ENCODE measurements at places on chromosomes 3 and 15.

DNA sequence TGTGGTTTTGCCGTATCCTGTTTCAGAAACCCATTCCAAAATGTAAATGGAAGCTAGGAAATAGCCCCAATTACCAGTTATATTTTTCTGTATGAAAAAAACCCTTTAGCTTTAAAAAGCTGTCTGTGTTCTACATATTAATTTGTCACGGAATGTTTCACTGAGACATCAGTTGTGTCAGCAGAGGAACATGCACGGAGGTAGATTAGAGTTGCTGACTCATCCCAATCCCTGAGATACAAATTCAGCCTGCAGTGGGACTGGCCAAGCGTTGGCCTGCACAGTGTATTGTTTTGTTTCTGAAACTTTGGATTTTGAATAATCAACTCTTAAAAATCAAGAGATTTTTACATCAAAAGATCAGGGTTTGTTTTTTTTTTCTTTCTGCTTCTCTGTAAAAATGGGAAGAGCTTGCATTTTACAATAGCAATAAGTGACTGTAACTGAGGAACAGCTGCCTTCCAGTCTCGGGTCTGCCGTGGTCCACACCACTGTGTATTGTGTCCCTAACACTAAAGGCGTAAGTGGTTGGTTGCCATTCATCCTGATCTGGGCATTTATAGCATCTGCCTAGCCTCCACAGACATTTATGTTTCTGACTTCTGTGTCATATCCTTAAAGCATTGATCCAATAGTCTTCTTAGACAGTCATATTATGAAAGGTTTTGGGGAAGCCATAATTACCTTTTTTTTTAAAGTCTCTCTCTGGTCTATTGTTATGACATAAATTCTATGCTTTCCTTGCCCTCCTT lies 218.1 kb downstream of the ADAMTSL3 start:
- peak; percentile 33 for DNase-seq

DNA sequence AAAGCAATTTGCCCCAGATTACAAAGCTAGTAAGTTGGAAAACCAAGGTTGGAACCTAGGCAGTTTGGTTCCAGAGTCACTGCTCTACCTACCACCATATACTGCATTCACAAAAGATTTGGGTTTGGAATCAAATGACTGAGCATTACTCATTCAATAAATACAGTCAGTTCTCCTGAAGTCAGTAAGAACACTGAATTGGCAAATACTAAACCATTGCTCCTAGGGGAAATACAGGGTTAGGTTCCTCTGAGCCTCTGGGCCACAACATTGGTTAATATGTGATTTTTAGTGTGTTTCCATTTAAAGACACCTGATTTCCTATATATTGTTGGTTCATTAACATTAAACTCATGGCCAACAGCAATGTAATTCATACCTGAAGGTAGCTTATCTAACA lies 2.1 kb upstream of the EIF5A2 start:
- DNase-seq: no peak

DNA sequence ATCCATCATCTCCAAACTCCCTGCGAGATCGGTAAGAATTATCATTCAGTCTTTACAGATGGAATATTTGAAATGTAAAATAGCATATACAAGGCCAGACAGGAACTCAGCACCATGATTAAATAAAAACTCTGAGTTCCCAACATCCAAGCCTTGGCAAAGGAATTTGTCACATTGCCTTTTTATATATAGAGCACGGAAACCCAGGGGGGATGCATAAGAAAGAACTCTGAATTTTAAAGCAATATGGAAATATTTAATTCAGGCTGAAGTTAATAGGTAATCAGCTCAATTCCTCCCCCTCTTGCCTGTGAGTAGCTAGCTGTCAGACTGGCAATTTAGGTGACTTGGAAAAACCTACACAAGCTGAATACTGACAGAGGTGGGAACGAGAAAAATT lies 217.9 kb upstream of the KCNMB2 start:
- DNase-seq: no peak

- DNase-seq: peak; percentile 32
These were observed 61.3 kb downstream of the BDH1 start for GRCh38 chr3:197494366-197495058.

DNA sequence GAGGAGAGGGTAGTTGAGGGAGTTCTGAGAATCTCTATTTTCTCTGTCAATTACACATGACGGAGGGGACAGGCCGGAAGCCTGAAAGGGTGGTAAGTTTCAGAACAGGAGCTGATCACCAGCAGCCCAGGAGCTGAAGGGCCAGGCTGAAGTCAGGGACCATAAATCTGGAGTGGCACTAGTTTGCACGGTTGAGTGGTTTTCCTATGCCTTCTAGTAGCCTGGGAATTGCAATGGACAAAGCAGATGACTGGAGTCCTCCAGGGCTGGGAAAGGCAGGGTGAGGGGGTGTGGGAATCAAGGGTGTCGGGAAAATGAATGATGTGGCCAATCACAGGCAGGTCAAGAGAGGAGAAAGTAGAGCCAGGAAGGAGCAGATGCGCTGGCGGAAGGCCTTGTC lies 72.5 kb downstream of the MAGEF1 start:
- DNase-seq: no peak

DNA sequence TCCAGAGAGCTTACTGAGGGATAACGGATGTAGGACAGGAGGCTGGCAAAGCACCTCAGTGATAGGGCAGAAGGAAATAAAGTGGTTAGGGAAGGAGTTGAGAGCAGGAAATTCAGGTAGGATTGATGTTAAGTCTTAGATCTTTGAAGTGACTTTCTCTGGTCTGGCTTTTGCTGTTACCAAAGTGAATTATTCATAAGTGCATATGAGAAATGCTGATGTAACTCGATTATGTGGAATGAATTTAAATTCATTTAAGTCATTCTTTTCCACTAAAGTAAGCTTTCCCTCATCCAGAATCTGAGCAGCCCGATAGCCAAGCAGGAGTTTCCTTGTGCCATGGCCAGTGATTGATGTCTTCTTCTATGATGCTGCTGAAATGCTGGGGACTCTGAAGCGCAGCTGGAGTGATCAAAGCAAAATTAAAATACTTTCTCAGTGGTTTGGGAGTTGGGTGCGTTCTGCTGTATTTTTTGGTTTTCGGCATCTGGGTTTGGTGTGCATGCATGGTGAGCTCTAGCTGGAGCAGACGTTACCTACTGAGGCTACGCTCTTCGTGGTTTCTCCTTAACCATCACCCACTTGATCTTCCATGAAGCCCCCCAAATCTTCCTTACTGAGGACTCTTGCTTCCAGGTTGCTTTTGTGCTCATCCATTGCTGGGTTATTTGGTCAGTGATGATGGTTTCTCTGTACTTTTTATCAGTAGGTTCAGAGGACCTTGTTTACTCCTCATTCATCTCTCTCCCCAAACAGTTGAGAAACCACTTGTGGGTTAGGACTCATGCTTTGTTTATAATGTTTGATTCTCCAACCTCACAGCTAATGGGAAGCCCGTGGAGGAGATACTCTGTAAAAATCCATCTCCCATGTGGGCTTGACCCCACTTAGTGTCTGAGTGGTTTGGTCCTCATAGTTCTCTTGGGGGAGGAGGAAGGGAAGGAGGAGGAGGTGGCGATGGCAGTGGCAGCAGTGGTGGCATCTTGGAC lies 72.5 kb downstream of the IGF1R start:
- no peak for DNase-seq

- DNase-seq: no peak
These were observed 300.3 kb downstream of the ZBTB20 start for GRCh38 chr3:114846779-114847178.

GRCh38 chr3:171039674-171040073 lies 13.2 kb upstream of the SLC2A2 start:
- DNase-seq: no peak

DNA sequence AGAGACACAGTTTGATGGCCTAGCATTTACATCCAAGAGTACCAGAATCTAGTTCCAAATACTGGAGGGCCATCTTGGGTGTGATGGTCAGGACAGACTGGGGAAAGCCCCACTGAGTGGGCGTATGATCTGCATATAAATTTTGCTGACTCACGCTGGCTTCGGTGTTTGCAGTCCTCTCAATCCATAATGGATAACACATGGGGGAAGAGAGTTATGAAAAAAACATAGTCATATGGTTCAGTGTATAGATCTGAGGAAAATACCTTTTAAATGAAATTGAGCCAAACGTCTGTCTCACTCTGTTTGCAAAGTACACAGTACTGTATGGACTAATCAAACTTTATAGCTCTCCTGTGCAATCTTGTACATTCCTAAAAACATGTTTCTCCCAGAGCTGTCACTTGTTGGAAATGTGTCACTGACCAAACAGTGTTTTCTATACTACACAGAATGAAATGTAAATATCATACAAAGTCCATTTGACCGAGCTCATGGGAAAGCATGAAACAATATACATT lies 125.3 kb upstream of the THBS1 start:
- peak; percentile 49 for DNase-seq

DNA sequence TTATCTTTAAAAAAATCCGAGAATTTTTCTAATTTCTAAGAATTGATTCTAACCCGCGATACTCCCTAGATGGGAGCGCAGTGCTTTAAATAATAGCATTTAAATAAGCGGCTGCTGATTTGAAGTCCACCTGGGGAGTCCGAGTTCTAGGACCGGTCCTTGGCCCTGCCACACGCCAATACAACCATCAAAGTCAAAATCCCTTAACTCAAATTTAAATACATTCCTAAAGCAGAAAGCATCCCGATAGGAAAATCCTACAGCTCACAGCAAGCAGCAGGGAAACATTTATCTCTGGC lies 508 bp upstream of the ECT2 start:
- DNase-seq: no peak

DNA sequence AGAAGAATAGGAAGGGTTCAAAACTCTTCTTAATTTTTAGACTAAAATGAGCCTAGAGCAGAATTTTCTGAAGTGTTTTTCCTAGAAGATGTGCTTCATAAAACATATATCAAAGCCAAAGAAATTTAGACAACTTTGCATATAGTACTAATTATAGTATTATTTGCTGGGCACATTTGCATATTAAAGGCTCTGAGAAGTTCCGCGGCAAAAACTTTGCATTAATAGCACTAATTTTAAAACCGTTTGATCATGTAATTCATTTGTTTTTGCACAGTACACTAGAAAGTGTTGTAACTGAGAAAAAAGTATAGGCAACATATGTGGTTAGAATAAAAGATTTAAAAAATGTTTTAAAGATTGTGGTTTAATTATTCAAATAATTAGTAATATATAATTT lies 412.0 kb upstream of the NR2F2 start:
- DNase-seq: no peak

GRCh38 chr15:38877471-38877870 lies 312.9 kb upstream of the RASGRP1 start:
- DNase-seq: no peak

DNA sequence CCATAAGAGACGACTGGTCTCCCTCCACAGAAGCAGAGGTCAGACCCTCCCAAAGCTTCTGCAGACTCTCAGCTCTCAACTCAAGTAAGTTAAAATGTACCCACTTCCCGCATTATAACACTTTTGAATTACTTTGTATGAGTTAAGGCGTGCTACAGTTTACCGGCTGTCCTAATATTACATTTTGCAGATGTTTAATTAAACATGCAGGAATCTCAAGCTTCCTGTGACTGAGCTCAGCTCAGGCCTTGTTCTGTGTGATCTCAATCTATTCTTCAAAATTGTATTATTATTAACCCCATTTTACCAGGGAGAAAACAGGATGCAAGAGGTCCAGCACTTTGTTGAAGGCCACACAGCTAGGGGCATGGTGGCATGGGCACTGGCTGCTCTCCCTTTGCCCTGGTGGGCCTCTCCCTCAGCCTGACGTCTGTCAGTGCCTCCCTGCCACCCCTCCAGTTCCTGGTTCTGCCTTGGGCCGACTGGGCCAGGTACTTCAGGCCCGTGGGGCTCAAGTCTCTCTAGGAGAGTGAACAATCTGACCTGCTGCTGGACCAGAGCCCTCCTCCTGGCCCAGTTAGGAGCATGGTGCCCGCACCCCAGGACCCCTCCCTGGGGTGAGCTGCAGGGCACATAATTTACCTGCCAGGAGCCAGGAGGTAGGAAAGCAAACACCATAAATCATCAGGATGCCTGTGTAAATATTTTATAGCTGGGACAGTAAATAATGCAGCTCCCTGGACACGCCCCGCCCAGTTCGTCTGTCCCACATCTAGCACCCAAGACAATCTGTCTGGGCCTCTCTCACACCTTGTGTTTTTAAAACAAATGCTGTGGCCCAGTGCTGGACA lies 14.9 kb upstream of the RFT1 start:
- DNase-seq: no peak

- DNase-seq: no peak
These were observed 1.0 kb upstream of the COL7A1 start for GRCh38 chr3:48596157-48596556.

DNA sequence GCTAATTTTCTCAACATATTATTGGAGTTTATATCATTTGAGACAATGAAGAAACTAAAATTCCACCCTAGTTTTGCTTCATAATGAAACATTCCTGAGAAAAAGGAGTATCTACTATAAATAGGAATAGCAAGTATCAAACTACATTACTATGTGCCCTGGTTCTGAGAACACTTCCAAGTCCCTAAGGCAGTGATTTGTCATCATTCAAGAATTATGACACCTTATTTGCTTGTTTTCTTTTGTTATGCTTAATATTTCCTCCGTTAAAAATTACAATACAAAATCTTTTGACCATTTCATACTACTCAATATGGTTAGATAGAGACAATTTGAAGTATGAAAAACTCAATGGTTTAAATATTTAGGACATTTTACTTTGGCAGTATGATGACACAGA lies 707.8 kb upstream of the GOLIM4 start:
- DNase-seq: peak; percentile 8
